ENCODE measurements at places on chromosomes 13 and 19.

- no peak for DNase-seq
Measured at GRCh38 chr13:84784443-84785153, 902.3 kb upstream of the SLITRK1 start.

- DNase-seq, result no peak
Measured at GRCh38 chr13:25971047-25971446, 80.8 kb downstream of the SHISA2 start.

DNA sequence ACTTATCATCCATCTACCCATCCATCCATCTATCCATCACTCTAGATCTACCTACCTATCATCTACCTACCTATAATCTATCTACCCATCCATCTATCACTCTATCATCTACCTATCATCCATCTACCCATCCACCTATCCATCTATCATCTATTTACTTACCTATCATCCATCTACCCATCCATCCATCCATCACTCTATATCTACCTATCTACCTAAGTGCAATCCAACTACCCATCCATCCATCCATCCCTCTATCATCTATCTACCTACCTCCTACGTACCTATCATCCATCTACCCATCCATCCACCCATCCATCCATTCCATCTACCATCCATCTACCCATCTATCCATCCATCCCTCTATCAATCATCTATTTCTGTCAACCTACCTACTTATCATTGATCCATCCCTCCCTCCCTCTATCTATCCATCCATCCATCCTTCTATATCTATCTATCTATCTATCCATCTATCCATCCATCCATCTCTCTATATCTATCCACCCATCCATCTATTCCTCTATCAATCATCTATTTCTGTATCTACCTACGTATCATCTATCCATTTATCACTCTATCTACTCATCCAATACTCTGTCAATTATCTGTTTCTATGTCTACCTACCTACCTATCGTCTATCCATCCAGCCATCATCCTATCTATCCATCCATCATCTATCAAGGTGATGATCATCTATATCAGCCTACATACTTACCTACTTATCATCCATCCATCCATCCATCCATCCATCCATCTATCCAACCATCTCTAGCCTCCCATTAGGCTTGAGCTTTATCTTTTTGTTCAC lies 49.1 kb downstream of the CEBPG start:
- DNase-seq, result no peak

GRCh38 chr19:29118389-29118788 lies 94.6 kb downstream of the UQCRFS1 start:
- DNase-seq, result no peak

DNA sequence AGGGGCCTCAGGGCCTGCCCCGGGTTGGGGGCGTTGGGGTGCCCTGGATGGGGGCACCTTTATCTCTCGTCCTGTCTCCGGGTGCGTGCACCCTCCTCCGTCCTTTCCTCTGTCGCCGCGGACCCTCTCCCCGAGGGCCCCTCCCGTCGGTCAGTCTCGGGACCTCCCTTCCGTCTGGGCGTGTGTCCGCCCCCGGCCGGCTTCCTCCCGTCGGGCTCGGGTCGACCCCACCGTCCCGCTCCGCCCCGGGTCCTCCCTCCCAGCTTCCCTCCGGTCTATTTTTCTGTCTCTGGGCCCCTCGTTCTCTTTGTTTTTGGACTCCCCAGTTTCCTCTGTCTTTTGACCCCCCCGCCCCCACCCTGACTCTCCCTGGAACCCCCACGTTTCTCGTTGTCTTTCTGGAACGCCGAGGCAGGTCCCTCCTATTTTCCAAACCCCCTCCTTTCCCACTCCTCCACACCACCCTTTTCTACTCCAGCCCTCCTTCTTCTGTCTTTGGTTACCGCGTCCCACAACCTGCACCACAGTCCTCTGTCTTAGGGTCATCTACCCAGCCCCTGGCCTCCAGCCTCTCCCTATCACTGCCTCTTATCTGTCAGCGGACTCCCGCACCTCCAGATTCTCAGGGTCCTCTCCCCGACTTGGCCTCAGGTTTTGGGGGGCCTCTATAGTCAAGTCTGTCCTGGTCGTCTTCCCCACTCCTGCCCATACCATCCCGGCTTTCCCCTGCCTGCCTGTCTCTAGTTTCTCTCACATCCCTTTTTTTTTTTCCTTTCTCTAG lies 757 bp downstream of the EGLN2 start:
- DNase-seq, result no peak

DNA sequence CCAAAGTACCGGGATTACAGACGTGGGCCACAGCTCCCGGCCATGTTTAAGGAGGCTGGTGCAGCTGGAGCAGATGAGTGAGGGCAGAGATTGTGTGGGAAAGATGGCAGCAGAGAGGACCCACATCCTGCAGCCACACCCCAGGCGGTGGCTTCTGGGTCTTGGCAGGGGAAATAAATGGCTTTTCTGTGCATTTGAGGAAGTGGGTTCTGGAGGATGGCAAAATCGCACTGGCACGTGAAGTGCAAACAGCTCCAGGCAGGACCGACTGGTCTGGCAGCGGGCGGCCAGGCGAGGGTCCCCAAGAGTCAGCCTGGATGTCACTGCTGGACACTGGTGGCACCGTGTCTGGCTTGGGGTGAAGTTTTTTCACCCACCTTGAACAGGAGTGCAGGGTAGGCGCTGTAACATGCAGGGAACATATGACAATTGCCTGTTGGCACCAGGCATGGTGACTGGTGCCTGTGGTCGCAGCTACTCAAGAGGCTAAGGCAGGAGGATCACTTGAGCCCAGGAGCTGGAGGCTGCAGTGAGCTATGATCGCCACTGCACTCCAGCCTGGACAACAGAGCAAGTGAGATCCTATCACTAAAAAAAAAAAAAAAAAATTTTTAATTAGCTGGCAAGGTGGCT lies 8.4 kb downstream of the B3GNT3 start:
- no peak for DNase-seq

DNA sequence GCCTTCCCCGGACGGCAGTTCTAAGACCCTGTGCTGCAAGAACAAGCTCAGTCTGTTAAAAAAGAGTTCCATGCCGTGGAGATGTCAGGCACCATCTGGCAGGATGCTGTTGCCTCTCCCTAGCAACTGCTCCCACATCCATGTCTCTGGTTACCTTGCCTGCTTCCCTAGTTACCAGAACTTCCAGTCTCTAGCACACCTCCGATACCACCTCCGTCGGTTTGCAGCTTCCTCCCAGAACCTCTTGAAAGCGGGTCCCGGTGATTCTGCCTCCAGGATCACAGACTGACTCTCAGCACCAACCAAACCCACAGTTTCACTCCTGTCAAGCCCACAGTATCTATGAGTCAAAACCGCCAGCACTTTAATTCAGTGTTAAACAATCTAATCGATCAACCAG lies 55.4 kb downstream of the KCTD12 start:
- no peak for DNase-seq

DNA sequence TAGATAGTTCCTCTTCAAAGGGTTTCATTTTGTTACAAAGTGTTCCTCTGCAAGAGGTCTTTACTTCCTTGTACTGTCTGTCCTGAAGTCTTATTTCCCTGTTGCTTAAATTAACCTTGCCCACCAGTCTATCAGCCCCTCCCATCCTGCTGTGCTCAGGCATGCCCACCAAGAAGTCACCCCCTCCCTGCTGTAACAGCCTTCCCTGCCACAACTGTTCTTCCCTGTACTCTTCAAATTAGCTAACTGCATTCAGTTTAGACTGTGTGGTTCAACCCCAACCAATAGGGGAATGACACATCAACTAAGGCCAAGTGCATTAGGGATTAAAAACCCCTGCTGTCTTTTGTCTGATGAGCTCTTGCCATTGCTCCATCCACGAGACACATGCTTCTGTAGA lies 34.4 kb upstream of the ZNF562 start:
- no peak for DNase-seq

DNA sequence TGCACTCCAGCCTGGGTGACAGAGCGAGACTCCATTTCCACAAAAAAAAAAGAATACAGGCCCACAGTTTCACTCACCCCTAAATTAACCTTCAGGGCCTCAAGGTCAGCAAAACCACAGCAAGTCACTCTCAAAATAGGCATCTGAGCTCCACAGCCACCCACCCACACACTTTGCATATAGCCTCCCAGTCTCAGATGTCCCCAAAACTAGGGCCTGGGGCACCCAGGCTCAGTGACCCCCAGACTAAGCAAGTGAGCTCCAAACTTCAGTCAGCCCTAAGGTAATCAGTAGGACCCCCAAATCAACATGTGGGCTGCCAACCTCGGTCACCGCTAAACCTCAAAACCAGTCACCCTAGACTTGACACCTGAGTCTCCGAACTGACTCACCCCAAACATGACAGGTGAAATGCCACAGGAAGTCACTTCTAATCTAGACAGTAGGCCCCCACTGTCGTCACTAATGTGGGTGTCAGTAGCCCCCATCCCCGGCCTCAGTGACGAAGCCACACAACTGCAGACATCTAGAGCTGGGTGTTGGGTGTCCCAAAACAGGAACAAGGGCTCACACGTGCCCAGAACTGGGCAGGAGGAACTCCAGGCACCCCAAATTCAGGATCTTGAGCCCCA lies 13.9 kb downstream of the RABAC1 start:
- DNase-seq, result no peak

DNA sequence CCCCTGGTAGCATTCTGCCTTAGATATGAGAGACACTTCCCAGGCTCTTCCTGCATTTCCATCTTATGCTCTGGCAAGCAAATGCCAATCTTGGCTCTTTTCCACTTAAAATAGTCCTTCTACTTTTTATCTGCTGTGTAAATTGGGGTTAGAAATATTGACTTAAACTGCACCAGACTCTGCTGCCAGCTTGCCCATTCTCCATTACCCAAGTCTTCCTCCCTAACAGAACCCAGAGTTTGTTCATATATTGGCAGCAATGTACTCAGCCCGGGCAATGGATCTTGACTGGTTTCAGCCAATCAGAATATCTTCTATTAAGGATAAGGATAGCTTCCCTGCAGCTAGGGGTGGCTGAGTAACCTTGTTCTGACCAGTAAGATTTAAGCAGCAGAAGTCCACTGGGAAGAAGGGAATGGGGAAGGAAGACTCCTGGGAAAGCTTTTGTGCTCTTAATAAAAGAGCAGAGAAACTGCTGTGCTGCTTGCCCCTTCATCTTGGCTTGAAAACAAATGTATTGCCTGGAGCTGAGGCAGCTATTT lies 177.1 kb downstream of the KCNRG start:
- no peak for DNase-seq

DNA sequence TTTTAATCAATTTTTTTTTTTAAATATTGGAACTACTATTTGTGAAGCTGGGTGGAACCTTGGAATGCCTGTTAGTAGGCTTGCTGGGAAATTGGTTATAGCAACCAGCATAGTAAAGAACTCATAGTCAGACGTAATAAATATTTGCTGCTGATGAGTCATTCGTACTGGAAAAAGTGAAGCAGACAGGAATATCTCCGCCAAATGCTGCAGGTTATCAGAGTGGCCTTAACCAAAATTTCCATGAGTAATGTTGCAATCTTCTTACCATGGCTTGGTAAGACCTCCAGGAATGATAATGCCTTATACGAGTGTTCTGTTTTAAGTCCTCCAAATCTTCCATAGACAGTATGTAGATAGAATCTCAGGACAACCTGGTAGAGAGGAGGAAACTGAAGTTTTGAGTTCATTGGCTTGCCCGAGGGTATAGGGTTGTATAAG lies 34.2 kb downstream of the MBNL2 start:
- peak; percentile 98 for DNase-seq

- DNase-seq, result no peak
Measured at GRCh38 chr19:17748884-17749638, 2.2 kb upstream of the FCHO1 start.

- peak; percentile 29 for DNase-seq
Measured at GRCh38 chr13:41188584-41188983, 5.8 kb downstream of the KBTBD7 start.

GRCh38 chr13:45564133-45564776 lies 51.3 kb downstream of the ERICH6B start:
- DNase-seq, result peak; percentile 50
